ENCODE measurements at places on chromosomes 1 and 21.

GRCh38 chr1:201450721-201451291, 18.2 kb downstream of the PHLDA3 start:
- peak; percentile 84 for DNase-seq

- no peak for DNase-seq
These were observed 4.7 kb downstream of the CELF3 start for GRCh38 chr1:151711951-151712350.

GRCh38 chr1:206081856-206082255, 28.9 kb downstream of the RHEX start:
- no peak for DNase-seq

- no peak for DNase-seq
These were observed 25.3 kb downstream of the FTCD start for GRCh38 chr21:46129846-46130651.

GRCh38 chr1:175191659-175192058, 917 bp downstream of the KIAA0040 start:
- DNase-seq = no peak

GRCh38 chr1:16009030-16009460, 5.0 kb downstream of the SRARP start:
- DNase-seq = no peak

DNA sequence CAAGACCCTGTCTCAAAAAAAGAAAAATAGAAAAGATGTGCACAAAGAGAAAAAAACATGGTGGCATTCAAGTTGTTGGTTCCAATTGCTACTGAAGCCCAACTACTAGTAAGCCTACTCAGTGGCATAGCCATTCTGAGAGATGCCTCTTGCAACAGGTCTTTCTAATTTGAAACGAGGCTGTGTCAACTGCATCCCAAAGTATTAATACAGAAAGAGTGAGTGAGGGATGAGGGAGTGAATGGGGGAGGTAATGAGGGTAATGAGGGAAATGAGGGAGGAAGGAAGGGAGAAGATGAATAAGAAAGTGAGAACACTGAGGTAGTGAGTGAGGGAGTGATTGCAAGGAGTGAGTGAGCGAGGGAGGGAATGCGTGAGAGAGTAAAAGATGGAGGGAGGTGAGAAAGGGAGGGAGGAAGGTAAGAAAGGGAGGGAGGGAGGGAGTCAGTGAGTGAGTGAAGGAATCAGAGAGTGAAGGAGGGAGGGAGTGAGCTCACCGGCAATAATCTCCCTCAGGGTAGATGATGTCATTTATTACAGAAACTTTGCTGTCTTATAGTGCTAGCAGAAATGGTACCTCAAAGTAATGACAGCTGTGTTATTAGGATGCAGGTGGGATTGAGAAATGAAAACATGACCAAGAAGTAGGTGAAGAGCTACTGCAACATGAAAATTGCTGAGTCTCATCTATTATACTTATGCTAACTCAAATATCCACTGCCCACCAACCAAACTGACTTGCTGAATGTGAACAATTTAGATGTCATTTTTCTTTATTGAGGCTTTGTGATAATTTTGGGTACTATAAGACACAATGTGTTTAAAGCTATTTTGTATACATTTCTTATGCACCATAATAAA, 75.6 kb upstream of the ADAM30 start:
- no peak for DNase-seq

GRCh38 chr21:45257673-45258341, 29.9 kb downstream of the POFUT2 start:
- DNase-seq = peak; percentile 68
